ENCODE measurements at places on chromosomes 7 and 10.

DNA sequence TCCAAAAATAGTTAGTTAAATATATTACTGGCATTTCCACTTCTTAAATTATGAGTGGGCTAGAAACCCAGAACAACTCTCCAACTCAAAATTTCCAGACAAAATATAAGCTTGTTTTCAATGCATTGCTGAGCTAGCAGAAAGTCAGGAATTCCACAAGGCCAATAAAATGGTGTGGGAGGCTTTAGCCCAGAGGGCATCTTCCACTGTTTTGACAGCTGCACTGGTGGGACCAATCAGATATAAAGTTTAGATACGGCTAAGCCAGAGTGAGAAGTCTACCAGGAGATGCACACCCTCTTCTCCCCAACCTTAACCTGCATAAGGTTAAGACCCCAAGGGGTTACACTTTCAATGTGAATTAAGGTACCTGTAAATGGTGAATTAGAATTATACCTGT is 76.6 kb downstream of the AMPH start:
- no peak for DNase-seq

DNA sequence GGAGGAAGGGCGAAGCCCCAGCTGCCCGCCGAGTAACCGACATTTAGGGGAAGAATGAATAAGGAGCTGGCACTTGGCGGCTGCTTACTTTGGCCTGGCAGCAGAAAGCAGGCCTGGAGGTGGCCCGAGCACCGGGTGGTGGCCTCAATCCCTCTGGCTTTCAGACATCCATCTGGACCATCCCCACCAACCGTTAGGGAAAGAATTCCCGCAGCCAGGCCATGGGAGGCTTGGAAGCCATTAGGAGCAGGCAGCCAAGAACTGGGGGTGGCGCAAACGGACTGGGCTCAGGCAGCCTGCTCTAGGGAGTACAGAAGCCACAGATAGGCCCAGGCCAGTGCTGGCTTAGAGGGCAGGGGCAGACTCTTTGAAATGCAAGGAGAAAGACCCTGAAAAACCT is 132.7 kb downstream of the NEURL1 start:
- DNase-seq, result no peak

DNA sequence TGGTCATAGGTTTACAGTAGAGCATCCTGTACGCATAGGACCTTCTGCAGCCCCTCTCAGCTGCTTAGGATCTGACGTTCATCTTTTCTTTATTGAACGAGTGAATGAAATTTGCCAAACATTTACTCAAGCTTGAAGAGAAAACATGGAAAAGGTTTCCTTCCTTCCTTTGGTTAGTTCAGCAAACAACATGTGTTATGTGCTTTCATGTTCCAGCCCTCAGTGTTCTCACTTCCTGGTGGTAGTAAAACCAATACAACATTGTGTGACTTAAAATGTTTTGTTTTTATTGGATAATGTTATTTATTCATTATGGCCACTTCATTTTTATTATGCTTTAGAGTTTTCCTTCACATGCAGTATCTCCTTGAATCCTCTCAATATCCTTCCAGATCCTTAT is 1.4 kb upstream of the CDCA7L start:
- DNase-seq, result no peak

DNA sequence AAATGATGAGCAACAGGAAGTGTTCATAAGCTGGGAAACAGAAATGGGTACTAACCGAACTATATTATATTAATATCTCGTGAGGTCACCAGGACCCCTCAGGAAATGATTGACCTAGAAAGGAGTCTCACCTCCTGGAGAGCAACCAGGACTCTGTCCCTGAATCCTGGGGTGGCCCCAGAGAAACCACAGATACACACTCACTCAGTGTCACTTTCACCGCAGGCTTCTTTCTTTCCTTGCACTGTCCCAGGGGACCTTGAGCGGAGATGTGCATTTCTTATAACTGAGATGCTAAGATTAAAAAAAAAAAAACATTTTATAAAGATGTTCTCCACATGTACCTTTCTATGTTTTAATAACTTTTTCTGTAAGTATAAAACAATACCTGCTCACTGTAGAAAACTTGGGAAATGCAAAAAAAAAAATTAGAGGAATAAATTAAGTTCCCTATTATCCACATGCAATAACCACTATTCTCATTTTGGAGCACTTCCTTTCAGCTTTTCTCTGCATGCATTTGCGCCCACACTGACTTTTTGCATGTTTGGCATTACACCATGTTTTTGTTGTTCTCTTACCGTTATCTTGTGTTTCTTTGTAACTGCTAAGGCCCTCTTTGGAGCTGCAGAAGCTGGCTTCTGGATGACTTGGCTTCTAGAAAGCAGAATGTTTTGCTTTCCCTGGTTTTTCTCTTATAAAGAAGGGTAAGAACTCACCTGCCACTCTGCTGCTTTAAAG is 15.0 kb downstream of the NOD1 start:
- DNase-seq, result no peak

DNA sequence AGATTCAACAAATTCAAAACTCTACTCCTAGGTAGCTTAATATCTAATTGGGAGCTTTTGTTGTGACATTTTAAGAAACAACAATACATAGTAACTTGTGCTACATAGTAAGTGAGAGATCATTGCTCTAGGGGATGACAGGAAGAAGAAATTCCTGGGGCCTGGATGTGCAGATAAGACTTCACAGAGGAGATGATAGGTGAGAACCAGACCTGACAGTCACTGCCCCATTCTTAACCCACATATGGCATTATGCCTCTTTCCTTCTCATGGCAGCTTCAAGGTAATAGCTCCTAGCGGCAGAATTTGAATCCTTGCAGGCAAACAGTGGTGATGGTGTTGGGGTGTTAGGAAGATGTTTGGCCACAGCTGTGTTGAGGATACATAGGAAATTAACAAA is 233.6 kb downstream of the VTI1A start:
- no peak for DNase-seq

DNA sequence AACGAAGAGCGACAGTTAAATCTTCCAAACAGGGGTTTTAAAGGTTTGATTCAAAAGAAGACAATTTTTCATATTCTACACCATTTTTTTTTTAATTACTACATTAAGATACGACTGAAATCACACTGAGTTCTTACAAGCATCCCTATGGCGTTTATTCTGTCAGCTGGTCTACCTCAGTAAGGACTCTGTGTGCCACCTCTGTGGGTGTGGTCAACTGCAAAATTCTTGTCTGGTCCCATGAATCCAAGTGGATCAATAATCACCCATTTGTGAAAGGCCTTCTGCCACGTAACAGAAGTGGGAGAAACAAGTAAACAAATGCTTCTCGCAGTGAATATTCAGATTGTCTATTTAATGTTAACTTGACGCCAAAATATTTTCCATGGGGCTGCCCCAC is 104.1 kb downstream of the GRB10 start:
- DNase-seq, result no peak

DNA sequence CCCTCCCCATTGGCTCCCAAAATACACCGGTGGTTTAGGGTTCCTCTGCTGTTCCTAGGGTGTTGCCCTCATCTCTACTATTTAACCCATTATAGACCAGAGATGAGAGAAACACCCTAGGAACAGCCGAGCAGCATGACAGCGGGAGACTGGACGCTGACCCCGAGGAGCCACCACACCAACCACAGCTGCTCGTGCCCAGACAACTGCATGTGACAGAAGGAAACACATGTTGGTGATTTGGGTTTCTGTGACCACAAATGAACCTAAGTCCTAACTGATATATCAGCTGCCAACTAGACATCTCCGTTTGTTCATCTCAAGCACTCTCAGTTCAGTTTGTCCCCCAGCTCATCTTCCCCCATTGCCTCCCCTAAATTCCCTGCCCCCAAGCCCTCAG is 13.4 kb downstream of the CFAP43 start:
- no peak for DNase-seq

- no peak for DNase-seq
Measured at GRCh38 chr7:27203365-27203953, 3.6 kb upstream of the HOXA13 start.

DNA sequence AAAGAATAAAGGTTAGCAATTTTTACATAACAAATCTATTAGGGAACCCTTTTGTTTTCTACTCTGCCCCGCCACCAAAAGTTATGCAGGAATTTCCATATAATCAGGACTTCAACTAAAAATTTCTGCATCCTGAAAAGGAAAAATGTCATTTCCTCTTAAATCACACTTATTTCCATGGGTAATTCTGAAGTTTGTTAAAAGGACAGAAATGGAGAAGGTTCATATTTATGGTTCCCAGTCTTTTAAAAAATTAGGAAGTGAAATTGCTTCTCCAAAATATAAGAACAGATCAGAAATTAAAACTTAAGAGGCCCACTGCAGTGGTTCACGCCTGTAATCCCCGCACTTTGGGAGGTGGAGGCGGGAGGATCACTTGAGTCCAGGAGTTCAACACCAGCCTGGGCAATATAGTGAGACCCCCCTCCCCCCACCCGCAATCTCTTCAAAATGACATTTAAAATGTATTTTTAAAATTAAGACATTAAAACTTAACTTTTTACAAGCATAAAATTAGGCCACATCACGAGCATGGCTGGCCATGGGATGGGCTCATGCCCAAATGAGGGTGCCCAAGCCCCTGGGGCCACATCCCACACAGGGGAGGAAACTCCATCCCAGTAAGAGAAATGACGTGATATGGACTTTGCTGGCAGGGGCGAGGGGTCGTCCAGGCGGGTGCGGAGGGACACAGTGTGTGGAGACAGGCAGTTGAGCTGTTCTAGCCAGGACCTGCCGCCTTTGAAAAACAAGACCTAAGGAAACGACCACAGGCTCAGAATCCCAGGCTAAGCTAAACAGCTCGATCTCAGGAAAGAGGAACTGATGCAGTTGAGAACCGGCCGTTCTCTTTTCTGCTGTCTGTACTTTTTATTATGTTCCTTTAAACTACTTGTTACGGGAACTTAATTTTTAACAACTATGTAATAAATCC is 51.3 kb upstream of the NFE2L3 start:
- no peak for DNase-seq

GRCh38 chr10:96991313-96991841 is 159.3 kb downstream of the LCOR start:
- DNase-seq, result peak; percentile 70

GRCh38 chr7:21429021-21429420 is 1.1 kb downstream of the SP4 start:
- no peak for DNase-seq

DNA sequence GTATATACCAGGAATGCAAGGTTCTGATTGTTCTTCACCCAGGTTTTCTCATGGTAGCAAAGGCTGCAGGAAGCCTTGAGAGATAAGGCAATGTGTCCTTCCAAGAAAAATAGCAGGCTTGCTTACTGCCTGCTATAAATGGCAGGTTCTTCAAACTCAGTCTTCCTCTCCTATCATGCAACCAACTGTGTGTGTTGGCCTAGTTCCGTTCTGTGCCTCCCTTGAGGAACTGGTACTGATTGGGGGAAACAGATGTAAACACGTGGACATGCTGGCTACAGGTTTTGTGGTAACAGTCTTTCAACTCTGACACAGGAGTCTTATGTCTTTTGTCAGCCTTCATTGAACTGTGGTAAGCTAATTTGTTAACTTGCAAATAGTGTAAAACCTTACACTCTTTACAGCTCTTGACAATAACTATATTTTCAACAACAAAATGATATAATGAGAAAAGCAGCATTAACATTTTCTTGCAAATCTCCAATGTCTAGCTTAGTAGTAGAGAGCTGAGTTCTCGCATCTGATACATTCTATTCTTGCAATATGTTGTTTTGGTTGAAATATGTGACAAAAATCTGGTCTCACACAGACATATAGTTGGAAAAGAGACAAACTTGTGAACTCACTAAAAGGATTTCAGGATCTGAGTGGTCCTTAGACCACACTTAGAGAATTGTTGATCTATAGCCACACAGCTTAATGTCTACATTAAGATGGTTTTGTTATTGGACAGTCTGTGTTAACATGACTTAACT is 54.7 kb upstream of the LSM8 start:
- no peak for DNase-seq

DNA sequence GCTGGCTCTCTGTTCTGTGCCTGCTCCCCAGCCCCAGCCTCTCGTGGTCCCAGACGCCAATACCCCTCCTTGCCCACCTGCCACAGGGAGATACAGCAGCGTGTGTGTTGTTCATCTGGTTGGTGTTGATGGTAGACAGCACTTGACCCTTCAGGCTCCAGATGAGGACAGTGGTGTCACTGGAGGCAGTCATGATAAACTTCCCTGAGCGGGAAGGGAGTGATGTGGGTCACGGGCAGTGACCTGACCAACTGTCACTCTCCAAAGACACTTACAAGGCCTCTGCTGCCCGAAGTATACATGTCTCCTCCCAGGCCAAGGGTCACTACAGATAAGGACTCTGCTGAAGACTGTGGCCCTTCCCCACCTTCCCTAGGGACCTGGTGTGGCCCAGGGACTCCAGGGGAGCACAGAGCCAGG is 5.6 kb downstream of the TBL2 start:
- DNase-seq, result no peak

DNA sequence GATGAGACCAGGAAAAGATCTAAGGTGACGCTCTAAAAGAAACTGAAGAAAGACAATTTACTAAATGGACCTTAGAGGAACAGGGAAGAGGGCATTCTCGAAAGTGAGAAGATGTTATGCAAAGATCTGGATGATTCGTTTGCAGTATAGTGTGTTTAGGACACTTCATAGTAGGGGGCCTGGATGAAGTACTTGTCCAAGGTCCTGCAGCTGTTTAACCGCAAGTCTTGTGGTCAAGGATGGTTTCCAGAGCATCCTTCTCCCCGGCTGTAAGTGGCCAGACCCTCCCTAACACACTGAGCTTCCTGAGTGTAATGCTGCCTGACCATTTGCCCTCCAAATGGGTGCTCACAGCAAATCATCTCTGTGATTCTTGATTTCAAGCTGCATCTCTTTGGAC is 101.6 kb downstream of the XPNPEP1 start:
- no peak for DNase-seq

DNA sequence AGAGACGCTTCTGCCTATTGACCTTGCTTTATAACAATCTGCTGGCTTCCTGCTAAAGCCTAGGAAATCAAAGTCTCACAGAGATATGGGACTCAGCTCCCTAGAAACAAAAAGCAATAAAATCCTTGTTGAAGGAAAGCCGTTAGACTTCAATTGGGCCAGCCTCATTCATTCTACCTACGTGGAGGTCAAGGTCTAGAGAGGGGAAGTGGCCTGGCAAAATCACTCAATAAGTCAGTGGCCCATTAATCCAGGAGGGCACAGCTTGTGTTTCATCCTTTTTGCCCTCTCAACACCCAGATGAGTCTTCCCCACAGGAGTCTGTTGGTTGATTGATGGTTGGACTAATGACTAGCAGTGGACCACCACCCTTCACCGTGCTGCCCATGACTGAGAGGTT is 40.5 kb upstream of the ACSL5 start:
- no peak for DNase-seq

DNA sequence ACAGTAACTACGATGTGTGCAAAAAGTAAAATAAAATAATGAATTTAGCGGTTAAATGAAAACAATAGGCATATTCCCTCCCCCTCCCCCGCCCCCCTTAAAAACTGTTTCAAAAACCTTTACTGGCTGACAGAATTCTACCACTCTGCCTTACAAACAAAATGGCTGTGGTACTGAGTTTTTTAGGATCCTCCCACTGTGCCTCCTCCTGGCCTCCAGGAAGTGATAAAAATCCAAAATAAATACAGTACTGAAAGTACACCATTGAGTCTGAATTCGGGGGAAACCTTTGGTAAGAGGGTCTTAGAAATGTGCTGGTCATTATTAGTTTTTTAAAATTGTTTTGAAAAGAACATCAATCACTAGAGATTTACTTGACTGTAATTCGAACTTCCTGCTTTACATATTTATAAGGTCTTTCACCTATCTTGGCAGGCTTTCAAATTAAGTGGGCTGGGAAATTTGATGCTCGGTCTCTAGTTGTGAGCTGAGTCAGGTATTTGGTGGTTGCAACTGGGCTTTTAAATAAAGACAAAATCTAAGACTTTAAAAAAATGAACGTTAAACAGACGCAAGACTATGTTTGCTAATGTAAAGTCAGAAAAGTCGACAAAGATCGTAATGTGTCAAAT is 32.5 kb upstream of the EPC1 start:
- peak; percentile 74 for DNase-seq
